Left renal pelvis (tissue), 4 donors: ENCODE measurements at places on chromosomes 4 and X. TPM values are rescaled to one million over a fixed set of nuclear protein-coding genes. Genes with fewer than 3 reads are reported as not detected.

- no peak for DNase-seq
Measured at GRCh38 chrX:104565791-104566680, at the start of gene IL1RAPL2. Gene IL1RAPL2, plus strand, starts transcription at chrX:104566199.

GRCh38 chr4:167642250-167642649, 408.0 kb upstream of the SPOCK3 start:
- no peak for DNase-seq

The EGF gene
- 0.42 TPM for polyA plus RNA-seq

The ADH1B gene
- polyA plus RNA-seq = 12.1 TPM

DNA sequence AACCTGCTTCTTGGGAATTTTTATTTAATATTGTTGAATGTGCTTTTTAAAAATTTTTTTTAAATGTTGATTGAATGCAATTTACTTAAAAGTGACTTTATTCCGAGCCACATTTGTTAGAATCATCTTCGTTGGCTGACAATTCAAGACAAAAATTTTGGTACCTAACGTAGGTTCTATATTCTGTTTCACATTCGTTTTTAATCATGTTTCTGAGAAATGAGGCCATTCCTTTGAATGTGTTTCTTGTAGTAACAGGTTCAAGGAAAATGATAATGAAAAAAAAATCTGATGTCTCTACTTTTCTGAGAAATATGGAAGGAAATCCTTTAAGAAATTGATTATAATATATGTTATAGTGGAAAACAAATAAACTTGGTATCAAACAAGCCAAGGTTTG, 92.3 kb upstream of the DCLK2 start:
- no peak for DNase-seq

- no peak for DNase-seq
Measured at GRCh38 chrX:65697915-65698796, 30.7 kb downstream of the MSN start.

The TMEM47 gene
- 46.0 TPM for polyA plus RNA-seq

DNA sequence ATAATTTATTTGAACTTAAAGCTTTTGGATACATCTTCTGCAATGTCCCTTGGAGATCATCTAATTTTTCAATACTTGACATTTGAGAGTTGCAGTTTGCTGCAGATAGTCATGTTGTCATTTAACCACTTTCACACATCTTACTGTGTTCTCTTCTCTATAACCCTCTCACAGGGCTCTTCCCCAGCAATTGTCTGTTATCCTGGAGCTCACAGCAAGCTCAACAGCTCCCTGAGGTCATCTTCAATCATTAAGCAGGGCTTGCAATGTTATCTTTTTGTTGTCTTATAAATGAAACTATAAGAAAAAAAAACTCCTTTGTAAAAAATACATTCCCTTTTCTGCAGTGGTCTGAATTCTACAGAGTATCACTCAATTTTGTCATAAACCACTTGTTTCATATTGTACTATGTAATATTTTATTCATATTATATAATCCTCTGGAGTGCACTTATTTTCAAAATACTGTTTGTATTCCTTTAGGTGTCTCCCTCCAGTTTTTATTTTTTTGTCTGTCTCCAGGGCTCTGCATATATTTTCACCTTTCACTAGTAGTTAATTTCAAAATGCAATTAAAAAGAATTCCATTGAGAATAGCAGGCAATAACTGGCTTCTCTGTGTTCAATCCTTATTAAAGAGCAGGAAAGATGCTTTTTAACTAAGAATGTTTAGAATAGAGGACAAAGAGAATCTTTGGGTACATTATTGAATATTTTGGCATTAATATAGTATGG, 106.3 kb upstream of the ARSJ start:
- no peak for DNase-seq

The PDLIM3 gene
- polyA plus RNA-seq = 3.7 TPM

The SLIT2 gene
- 46.2 TPM for polyA plus RNA-seq

GRCh38 chrX:12843061-12843667, 23.7 kb upstream of the TLR7 start:
- DNase-seq = no peak

- no peak for DNase-seq
Measured at GRCh38 chr4:30380404-30380998, 339.7 kb upstream of the PCDH7 start.

DNA sequence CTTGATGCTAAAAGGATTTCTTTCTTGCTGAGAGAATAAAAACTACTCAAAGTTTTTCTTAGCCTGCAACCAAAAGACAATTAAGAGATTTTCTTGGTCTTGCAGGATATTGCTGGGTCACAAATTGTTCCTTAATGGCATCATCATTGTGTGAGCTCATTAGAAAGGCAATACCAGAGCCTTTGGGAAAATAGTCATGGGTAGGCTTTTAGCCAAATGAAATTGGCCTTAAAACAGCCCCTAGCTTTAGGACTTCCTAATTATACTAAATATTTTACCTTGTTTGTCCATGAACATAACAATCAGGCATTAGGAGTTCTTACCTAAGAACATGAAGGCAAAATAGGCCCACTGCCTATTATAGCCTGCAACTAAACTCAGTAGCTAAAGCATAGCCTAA, 10.4 kb upstream of the FAM13A start:
- DNase-seq = no peak

- no peak for DNase-seq
Measured at GRCh38 chr4:10160281-10160856, 43.8 kb upstream of the WDR1 start.

DNA sequence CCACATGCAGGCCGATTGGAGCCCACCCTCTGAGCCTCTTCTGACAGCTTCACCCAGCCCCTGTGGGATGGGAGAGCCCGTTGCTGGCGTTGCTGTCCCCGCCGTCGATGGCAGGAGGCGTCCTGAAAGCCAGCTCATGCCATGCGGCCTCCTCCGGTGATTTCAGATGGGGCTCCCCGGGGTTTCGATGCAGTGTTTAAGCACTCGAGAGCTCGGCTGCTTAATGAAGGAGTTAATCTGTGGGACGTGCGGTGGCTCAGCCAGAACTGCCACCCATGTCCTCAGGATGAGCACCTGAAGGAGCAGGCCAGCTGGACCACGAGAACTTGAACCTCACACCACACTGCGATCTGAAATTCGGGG, 95.6 kb downstream of the SORCS2 start:
- no peak for DNase-seq

DNA sequence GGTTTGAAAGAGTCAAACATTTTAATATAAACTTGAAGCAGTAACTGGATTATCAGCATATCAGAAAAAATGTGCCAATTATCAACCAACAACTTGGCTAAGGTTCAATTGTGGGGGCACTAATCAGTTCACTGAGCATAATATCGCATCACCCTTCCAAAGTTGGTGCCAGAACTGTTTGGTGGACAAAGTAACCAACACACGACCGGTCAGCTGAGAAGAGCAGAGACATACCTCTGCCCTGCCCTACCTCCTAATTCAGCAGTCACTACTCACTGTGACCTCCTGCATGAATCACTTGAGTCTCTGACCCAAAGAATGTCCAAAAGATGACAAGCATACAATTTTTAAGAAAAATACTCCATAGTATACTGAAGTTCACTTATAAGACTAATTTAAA, 53.2 kb downstream of the TSPAN5 start:
- no peak for DNase-seq

DNA sequence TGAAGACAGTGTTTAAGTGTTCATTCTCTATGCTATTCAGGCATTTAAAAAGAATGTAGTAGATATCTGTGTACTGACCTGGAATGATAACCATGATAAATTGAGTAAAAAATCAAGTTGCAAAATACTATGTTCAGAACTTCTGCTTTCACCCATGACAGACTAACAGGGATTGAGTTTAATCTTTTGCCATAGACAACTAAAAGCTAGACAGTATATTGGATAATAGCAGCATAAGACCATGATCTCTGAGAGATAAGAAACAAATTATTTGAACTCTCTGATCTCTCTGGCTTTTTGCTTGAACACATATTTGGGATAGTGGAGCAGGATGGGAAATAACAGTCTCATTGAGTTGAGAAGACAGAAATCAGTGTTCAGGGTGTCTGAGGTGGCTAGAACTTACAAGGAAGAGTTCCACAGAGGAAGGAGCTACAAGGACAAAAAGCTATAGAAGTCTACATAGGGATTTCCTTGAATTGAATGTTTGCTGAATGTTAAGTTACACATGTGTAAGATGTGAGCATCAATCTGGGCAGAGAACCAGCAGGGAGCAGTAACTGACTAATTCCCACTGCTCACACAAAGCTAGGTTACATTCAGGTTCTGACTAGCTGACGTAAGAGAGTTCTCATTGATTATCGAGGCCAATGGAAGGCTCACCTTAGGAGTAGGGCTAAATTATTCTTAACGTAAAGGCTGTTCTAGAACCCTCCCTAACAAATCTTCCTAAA, 60.4 kb downstream of the SLC30A9 start:
- DNase-seq = no peak
